ENCODE measurements at places on chromosomes 1 and 21.

- H3K4me3 ChIP-seq, result no peak overlapping the region
- H3K27me3 ChIP-seq, result peaks cover 2% of the 10 kb centered on the region
- no peaks in the 10 kb centered on the region for H3K4me1 ChIP-seq
- H3K36me3 ChIP-seq, result no peaks in the 10 kb centered on the region
- H3K27ac ChIP-seq, result no peak overlapping the region
- DNase-seq, result no peak
Observed at GRCh38 chr1:17630986-17631385, 91.5 kb downstream of the ARHGEF10L start.

DNA sequence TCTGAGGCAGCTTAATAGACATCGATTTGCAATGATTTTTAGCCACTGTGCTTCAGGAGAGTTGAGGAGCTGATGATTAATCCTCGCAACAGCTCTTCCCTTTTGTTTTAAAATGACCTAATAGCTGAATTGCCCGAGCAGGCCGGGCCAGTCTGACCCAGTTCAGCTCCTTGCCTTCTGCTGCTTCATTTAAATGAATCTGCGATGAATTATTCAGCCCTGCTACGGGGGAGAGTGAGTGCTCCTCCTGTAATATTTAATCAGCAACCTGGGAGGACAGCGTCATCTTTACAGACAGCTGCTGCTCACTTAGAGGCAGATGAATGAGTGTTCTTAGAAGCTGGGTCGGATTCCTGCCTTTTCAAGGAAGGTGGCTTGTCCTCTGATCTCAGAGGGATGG is 325.1 kb downstream of the CAMTA1 start:
- no peak for DNase-seq
- no peak overlapping the region for H3K27ac ChIP-seq
- no peaks in the 10 kb centered on the region for H3K36me3 ChIP-seq
- no peaks in the 10 kb centered on the region for H3K27me3 ChIP-seq
- H3K4me1 ChIP-seq, result no peaks in the 10 kb centered on the region

- no peak for DNase-seq
- H3K4me3 ChIP-seq, result no peak overlapping the region
- no peak overlapping the region for H3K27ac ChIP-seq
- no peaks in the 10 kb centered on the region for H3K36me3 ChIP-seq
- peaks cover 3% of the 10 kb centered on the region for H3K27me3 ChIP-seq
Observed at GRCh38 chr1:219550201-219550600, 62.7 kb downstream of the ZC3H11B start.

DNA sequence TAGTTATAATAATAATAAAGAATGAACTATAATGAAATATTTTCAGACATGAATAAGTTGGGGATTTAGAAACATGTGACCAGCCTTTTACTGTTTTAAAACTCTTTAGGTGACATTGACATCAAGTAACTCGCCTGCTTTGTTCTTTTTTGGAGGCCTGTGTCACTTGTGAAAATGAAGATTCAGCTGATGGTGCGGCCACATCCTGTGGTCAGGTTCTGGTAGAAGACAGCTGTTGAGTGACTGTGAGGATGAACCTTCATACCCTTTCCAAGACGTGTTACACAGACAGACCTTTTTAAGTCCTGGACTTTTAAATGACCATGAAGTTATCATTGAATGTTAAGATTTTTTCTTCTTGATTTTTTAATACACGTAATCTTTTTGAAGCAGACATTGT is 10.3 kb downstream of the UTS2 start:
- no peak overlapping the region for H3K4me3 ChIP-seq
- H3K36me3 ChIP-seq, result peaks cover 17% of the 10 kb centered on the region
- no peaks in the 10 kb centered on the region for H3K4me1 ChIP-seq
- no peak overlapping the region for H3K27ac ChIP-seq
- DNase-seq, result no peak

GRCh38 chr1:31346785-31347184 is 26.1 kb downstream of the FABP3 start:
- DNase-seq, result no peak
- H3K27me3 ChIP-seq, result no peaks in the 10 kb centered on the region
- H3K4me1 ChIP-seq, result no peaks in the 10 kb centered on the region
- H3K4me3 ChIP-seq, result no peak overlapping the region

DNA sequence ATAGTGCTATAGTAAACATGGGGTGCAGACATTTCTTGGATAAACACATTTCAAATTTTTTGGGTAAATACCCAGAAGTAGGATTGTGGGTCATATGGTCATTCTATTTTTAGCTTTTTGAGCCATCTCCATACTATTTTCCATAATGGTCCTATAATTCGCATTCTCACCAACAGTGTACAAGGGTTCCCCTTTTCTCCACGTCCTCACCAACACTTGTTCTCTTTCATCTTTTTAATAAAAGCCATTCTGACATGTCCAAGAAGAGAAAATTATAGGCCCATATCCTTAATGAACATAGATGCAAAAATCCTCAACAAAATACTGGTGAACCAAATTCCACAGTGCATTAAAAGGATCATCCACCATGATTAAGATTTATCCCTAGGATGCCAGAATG is 8.9 kb downstream of the STUM start:
- H3K27ac ChIP-seq, result no peak overlapping the region
- H3K4me3 ChIP-seq, result no peak overlapping the region
- peaks cover 32% of the 10 kb centered on the region for H3K27me3 ChIP-seq
- DNase-seq, result no peak

DNA sequence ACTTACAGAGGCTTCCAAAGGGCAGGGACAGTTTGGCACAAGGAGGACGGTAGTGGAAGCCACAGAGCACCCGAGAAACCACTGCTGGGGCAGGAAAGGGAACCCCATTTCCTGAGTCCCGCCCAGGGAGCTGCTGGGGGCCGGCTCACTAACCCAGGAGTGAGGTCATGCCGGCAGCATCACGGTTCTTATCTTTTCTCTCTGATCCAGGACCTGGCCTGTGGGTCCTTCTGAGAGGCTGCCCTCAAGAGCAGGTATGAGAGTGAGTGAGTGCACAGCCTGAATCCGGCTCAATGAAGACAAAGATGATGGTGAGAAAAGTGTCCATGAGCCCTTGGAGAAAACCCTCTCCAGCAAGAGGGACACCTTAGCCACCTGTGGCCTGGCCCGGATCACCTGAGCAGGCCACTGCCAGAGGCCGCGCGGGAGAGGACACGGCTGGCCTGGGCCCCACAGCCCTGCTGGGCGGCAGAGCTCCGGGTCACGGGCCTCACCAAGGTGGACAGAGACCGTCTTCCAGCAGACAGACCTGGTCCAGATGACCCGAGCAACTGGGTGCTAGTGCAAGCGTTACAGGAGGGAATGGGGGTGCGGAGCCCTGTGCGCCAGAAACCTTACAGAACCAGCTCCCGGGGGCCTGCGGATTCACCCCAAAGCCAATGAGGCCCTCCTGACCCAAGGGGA is 94.9 kb downstream of the RIPK4 start:
- no peak overlapping the region for H3K27ac ChIP-seq
- H3K4me3 ChIP-seq, result no peak overlapping the region
- H3K27me3 ChIP-seq, result peaks cover 7% of the 10 kb centered on the region
- H3K4me1 ChIP-seq, result peaks cover 10% of the 10 kb centered on the region
- no peak for DNase-seq
- no peaks in the 10 kb centered on the region for H3K36me3 ChIP-seq

DNA sequence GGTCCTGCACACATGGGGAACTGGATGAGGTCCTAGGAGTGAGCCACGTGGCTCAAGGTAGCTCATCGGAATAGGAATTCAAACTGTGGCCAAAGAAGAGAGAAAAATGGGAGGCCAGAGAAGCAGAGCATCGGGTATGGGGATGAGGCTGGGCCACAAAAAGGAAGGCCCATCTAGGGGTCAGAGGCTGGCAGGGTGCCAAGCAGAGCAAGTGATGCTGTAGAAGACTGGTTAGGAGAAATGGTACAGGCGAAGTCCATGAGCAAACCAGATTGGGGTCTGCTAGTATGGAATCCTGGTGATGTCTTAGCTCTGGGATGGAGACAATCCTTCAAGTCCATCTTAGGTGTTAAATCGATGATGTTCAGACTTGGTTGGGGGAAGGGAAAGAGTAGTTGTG is 68.0 kb downstream of the TEX35 start:
- H3K27ac ChIP-seq, result no peak overlapping the region
- no peak overlapping the region for H3K4me3 ChIP-seq
- peaks cover 2% of the 10 kb centered on the region for H3K27me3 ChIP-seq
- no peaks in the 10 kb centered on the region for H3K4me1 ChIP-seq
- no peaks in the 10 kb centered on the region for H3K36me3 ChIP-seq
- DNase-seq, result no peak

GRCh38 chr1:166029196-166029945 is 137.4 kb downstream of the FAM78B start:
- no peak overlapping the region for H3K4me3 ChIP-seq
- H3K27me3 ChIP-seq, result no peaks in the 10 kb centered on the region
- H3K27ac ChIP-seq, result no peak overlapping the region
- no peak for DNase-seq
- H3K36me3 ChIP-seq, result no peaks in the 10 kb centered on the region
- H3K4me1 ChIP-seq, result no peaks in the 10 kb centered on the region

GRCh38 chr1:112508278-112509004 is at the start of gene WNT2B:
Gene WNT2B (plus strand): TSS chr1:112508965. CDS start chr1:112509263, 298 bp downstream.
- no peak within 1 kb of the TSS for H3K27ac ChIP-seq
- H3K4me3 ChIP-seq, result peak within 1 kb of the TSS; percentile 79
- H3K27me3 ChIP-seq, result peaks cover 51% of the 10 kb centered on the region
- peak; percentile 34 for DNase-seq

DNA sequence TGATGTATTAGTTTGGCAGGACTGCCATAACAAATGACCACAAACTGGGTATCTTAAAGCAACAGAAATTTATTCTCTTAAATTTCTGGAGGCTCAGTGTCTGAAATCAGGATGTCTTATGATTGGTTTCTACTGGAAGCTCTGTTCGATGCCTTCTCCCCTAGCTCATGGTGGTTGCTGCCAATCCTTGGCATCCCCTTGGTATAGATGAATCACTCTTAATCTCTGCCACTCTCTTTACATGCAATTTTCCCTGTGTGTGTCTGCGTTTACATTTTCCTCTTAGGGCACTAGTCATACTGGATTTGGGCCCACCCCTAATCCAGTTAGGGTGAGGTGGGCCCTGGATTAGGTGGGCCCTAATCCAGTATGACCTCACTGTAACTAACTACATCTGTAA is 54.7 kb upstream of the MPC2 start:
- H3K36me3 ChIP-seq, result peaks cover 15% of the 10 kb centered on the region
- no peak overlapping the region for H3K4me3 ChIP-seq
- no peaks in the 10 kb centered on the region for H3K4me1 ChIP-seq
- no peaks in the 10 kb centered on the region for H3K27me3 ChIP-seq

GRCh38 chr21:16418226-16418625 is 688.4 kb downstream of the USP25 start:
- H3K4me3 ChIP-seq, result no peak overlapping the region
- no peaks in the 10 kb centered on the region for H3K27me3 ChIP-seq
- no peaks in the 10 kb centered on the region for H3K36me3 ChIP-seq
- no peak for DNase-seq
- no peaks in the 10 kb centered on the region for H3K4me1 ChIP-seq
- H3K27ac ChIP-seq, result no peak overlapping the region

- H3K36me3 ChIP-seq, result peaks cover 36% of the 10 kb centered on the region
- DNase-seq, result peak; percentile 59
- peaks cover 87% of the 10 kb centered on the region for H3K4me1 ChIP-seq
- H3K27ac ChIP-seq, result peak within 1 kb of the TSS; percentile 94
Observed at GRCh38 chr1:209674957-209675564, at the start of gene G0S2. Gene G0S2 (plus strand): TSS chr1:209675412. CDS start chr1:209675685, 273 bp downstream.

- peak overlapping the region; percentile 90 for H3K4me3 ChIP-seq
- H3K4me1 ChIP-seq, result peaks cover 33% of the 10 kb centered on the region
- H3K36me3 ChIP-seq, result peaks cover 7% of the 10 kb centered on the region
- H3K27ac ChIP-seq, result peak overlapping the region; percentile 84
Observed at GRCh38 chr1:222813866-222814535, 838 bp upstream of the DISP1 start.

DNA sequence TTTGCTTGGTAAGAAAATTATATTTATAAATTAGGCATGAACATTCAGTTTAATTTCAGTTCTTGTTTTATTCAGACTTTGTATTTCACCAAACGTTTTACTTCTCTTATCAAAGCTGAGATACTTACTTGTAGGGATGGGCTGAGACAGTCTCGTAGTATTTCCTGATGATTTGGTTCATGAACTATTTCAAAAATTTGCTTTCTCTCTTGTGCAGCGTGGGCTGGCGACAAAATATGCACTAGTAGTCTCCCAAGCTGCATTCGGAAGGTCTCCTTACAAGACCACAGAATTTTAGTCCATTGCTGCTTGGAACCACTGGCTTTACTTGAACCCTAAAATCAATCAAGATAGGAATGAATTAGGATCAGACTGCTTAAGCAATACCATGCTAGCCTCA is 91.7 kb upstream of the GNG4 start:
- no peak overlapping the region for H3K4me3 ChIP-seq
- no peak for DNase-seq
- peaks cover 10% of the 10 kb centered on the region for H3K4me1 ChIP-seq

- DNase-seq, result no peak
- H3K27me3 ChIP-seq, result no peaks in the 10 kb centered on the region
- peaks cover 35% of the 10 kb centered on the region for H3K36me3 ChIP-seq
- peaks cover 11% of the 10 kb centered on the region for H3K4me1 ChIP-seq
- H3K27ac ChIP-seq, result peak overlapping the region; percentile 52
Observed at GRCh38 chr1:229596925-229597699, 28.8 kb downstream of the TAF5L start.

GRCh38 chr1:94068999-94069918 is 51.7 kb downstream of the ABCA4 start:
- H3K4me1 ChIP-seq, result peaks cover 5% of the 10 kb centered on the region
- H3K27me3 ChIP-seq, result peaks cover 11% of the 10 kb centered on the region
- no peak for DNase-seq

DNA sequence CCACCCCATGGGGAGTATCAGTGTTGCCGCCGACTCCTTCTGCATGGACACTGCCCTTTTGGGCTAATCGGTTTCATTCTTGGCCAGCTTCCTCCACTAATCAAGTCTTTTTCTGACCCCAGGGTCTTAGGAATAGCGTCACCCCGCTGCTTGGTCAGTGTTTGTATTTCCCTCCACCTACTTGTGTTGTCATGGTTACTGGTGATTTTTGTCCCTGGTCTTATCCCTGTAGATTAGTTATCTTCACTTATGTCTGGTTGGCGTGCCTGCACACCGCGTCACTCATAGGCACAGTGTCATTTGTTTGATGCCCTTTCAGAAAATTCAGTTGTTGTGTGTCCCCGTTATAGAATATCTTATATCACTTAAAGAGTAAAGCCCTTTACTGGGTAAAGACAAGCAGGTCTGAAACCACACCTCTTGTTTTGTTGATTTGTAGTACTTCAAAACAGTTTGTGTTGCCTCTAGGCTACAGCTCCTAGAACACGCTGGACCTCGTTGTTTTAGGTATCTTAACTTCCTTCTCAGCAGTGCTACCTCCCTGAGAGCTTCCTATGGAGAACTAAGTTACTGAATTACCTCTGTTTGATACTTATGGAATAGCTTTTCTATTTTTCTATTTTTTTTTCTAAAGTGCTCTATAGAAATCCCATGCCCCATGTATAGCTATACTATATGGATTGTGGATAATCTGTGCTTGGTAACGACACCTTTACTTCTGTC is 868 bp downstream of the PPP1R12B start:
- H3K27ac ChIP-seq, result peak overlapping the region; percentile 64
- H3K4me1 ChIP-seq, result peaks cover 32% of the 10 kb centered on the region
- DNase-seq, result no peak
- no peaks in the 10 kb centered on the region for H3K27me3 ChIP-seq
- H3K36me3 ChIP-seq, result no peaks in the 10 kb centered on the region
